ENCODE measurements at places on chromosomes 1 and 21. TPM values are rescaled to one million over a fixed set of nuclear protein-coding genes. Genes with fewer than 3 reads are reported as not detected.

DNA sequence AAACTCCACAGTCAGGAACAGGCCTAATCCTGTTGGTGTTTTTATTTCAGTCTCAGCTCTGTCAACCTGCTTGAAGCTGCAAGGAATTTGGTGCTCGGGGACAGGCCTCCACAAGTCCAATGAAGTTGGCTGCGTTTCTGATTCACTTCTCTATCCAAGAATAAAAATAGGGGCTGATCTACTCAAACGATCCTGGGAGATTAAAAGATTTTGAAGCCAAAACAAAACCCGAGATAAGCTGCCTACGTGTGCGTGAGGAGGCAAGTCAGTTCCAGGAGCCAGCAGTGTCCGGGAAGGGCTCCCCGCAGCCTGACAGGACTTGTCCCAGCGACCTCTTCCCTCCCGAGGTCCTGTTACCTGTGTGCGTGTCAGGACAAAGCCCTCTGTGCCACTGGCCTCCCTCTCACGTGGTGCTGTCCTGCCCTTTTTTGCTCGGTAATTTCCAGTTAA lies 98.0 kb downstream of the ETS2 start:
- no peak overlapping the region for H3K27ac ChIP-seq
- DNase-seq: no peak
- H3K27me3 ChIP-seq: no peaks in the 10 kb centered on the region
- no peaks in the 10 kb centered on the region for H3K36me3 ChIP-seq

- H3K4me3 ChIP-seq: no peak overlapping the region
- H3K27ac ChIP-seq: peak overlapping the region; percentile 82
- H3K4me1 ChIP-seq: peaks cover 2% of the 10 kb centered on the region
- peak; percentile 96 for DNase-seq
- no peaks in the 10 kb centered on the region for H3K36me3 ChIP-seq
- no peaks in the 10 kb centered on the region for H3K27me3 ChIP-seq
These were observed 86.2 kb downstream of the NGF start for GRCh38 chr1:115251856-115252255.

DNA sequence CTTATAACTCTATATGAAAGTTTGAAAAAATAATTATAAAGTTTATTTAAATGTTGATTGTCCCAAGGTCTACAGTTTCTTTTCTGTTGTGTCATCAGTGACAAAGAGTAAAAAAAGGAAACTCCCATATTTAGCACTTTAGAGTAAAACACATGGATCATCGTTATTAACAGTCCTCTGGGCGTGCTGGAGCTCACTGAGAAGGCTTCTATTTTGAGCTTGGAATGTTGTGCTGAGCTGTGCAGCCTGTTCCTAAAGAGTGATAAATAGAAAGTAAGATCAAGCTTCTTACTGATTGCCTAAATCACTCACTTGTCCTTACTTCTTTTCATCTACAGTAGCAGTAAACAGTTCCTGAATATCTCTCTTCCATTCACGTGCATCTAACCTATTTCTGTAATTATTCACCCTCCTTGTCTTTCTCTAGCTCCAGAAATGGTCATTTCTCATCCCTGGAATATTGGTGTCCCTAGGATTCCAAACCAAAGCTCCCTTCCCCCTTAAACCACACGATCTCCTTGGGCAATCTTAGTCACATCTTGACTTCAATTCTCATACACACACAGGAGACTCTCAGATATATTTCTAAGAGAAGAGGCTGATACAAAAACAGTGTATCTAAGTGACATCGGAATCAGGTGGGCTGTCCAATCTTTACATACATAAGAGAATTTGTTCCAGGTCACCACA lies 11.9 kb downstream of the GBP5 start:
- H3K4me3 ChIP-seq: no peak overlapping the region
- no peaks in the 10 kb centered on the region for H3K36me3 ChIP-seq
- no peaks in the 10 kb centered on the region for H3K4me1 ChIP-seq
- no peak overlapping the region for H3K27ac ChIP-seq
- no peak for DNase-seq
- H3K27me3 ChIP-seq: no peaks in the 10 kb centered on the region

DNA sequence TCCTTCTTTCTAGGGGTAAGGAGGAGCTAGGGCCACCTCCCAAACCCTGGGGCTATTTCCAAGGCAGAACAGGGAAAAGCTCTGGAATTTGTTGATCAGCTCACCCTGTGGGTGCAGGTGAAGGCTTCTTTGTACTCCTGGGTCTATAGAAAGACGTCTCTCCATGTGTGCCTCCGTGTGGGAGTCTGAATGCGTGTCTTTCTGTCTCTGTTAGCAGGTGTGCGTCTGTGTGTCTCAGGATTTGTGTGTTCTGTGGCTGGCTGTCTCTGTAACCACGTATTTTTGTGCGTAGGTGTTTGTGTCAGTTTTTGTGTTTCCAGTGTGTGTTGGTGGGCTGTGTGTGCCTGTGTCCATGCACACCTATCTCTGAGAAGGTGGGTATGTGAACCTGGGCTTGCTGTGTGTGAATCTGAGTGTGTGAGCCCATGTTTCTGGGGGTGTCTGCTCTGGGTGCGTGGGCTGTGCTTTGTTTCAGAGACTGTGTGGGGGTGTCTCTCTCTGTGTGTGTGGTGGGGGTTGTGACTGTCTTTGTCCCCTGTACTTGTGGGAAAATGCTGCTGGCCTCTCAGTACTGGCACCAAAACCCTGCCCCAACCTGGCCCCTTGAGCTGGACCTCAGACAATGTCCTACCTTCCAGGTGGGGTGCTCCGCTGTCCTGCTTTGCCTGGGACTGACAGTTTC lies 12.7 kb upstream of the ETV3L start:
- H3K4me3 ChIP-seq: no peak overlapping the region
- peaks cover 16% of the 10 kb centered on the region for H3K27me3 ChIP-seq
- no peak for DNase-seq
- no peak overlapping the region for H3K27ac ChIP-seq
- no peaks in the 10 kb centered on the region for H3K36me3 ChIP-seq
- no peaks in the 10 kb centered on the region for H3K4me1 ChIP-seq

DNA sequence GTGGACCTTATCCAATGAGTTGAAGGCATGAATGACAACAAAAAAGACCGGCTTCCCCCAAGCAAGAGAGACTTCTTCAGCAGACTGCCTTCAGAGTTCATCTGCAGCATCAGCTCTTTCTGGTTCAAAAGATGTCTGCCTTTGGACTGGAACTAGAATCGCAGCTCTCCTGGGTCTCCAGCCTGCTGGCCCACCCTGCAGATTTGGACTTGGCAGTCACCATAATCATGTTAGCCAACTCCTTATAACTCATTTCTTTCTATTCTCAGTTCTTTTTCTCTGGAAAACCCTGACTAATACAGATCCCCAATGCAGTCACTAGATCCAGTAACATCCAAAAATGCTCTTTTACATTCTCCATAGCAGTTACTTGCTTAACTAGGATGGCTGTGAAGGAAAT lies 89.2 kb upstream of the MARK1 start:
- no peaks in the 10 kb centered on the region for H3K4me1 ChIP-seq
- no peaks in the 10 kb centered on the region for H3K27me3 ChIP-seq
- no peak for DNase-seq
- H3K27ac ChIP-seq: no peak overlapping the region

GRCh38 chr1:44512313-44512885 lies 107.3 kb downstream of the RNF220 start:
- H3K4me1 ChIP-seq: no peaks in the 10 kb centered on the region
- peaks cover 60% of the 10 kb centered on the region for H3K27me3 ChIP-seq
- no peaks in the 10 kb centered on the region for H3K36me3 ChIP-seq
- H3K4me3 ChIP-seq: no peak overlapping the region
- no peak overlapping the region for H3K27ac ChIP-seq

DNA sequence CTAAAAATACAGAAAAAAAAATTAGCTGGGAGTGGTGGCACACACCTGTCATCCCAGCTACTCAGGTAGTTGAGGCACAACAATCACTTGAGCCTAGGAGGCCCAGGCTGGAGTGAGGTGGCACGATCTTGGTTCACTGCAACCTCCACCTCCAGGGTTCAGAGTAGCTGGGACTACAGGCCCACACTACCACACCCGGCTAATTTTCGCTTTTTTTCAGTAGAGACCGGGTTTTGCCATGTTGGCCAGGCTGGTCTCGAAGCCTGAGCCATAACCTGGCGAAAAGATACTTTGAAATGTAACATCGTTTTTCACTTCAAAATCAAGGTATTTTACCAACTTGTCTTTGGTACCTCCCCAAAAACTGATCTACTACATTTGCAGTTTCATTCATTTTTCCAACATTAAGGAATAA lies 6.1 kb downstream of the GAS5 start:
- H3K27me3 ChIP-seq: no peaks in the 10 kb centered on the region
- peaks cover 5% of the 10 kb centered on the region for H3K4me1 ChIP-seq
- DNase-seq: no peak
- peaks cover 44% of the 10 kb centered on the region for H3K36me3 ChIP-seq

DNA sequence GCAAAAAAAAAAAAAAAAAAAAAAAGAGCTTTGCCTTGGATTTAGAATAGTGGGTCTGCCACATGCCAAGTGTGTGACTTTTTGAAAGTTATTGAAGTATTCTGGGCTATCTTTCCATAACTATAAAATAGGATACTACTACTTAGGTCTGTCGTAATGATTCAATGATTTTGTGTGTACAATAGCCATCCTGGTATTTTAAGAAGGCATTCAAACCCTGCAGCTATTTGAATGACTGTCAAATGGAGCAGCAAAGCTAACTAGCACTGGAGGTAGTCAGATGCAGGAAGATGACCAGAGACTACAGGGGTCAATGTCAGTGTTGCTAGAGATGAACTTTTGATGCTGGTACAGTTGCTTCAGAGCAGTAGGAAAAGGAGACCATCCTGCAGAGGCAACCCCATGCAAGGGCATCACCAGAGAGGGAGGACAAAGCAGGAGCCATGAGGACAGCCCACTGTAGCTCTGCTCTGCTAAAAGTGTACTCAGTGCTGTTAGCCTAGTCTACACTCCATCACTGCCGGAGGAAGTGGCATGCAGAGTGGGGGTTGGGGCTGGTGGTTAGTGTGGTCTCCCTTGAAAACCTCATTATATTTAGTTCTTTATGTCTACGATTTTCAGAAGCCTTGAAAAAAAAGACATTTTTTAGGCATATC lies 29.0 kb downstream of the DUSP10 start:
- H3K4me1 ChIP-seq: peaks cover 43% of the 10 kb centered on the region
- no peak overlapping the region for H3K4me3 ChIP-seq
- H3K27me3 ChIP-seq: no peaks in the 10 kb centered on the region

- no peaks in the 10 kb centered on the region for H3K27me3 ChIP-seq
- H3K4me3 ChIP-seq: no peak overlapping the region
- H3K4me1 ChIP-seq: no peaks in the 10 kb centered on the region
- no peaks in the 10 kb centered on the region for H3K36me3 ChIP-seq
These were observed 901.2 kb downstream of the TTLL7 start for GRCh38 chr1:83097715-83098114.

DNA sequence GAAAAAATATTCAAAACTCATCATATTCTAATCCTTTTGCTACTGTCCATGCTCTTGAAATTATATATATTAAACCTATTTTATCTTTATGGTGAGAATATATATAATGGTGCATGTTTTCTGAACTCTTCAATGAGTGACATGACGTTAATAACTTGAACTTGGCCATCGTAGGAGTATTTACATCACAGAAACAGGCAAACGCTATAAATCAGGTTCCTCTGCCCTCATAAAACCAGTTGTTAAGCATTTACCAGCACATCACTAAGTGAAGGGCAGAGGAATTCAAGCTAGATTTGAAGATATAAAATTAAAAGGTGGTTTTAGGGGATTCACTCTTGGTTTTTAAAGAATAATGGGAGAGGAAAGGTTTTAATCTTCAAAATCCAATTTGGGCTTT lies 20.5 kb downstream of the NID1 start:
- no peak overlapping the region for H3K4me3 ChIP-seq
- H3K4me1 ChIP-seq: peaks cover 3% of the 10 kb centered on the region
- no peak overlapping the region for H3K27ac ChIP-seq
- peaks cover 39% of the 10 kb centered on the region for H3K36me3 ChIP-seq
- no peak for DNase-seq
- no peaks in the 10 kb centered on the region for H3K27me3 ChIP-seq

- no peaks in the 10 kb centered on the region for H3K4me1 ChIP-seq
- H3K4me3 ChIP-seq: no peak overlapping the region
- DNase-seq: no peak
- no peak overlapping the region for H3K27ac ChIP-seq
- H3K36me3 ChIP-seq: peaks cover 42% of the 10 kb centered on the region
- no peaks in the 10 kb centered on the region for H3K27me3 ChIP-seq
These were observed 12.8 kb downstream of the ZDHHC18 start for GRCh38 chr1:26839339-26839722.

DNA sequence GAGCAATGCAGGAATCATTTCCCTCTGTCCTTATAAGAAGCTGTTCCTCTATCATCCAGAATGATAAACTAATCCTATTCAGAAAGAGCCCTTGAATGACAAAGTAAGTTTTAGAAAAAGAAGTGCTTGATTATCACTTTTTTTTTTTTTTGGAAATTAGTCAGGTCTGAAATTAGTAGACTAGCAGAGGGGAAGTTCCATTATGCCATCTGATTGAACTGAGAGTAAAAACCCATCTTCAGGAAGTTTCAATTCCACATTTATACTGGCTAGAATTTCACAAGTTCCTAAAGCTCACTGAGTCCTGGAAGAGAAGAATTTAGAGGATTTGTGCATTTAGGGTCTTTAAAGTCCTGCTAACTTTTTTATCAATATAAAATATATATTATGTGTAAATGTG lies 128.8 kb upstream of the COA6 start:
- no peaks in the 10 kb centered on the region for H3K4me1 ChIP-seq
- H3K27me3 ChIP-seq: no peaks in the 10 kb centered on the region
- no peak overlapping the region for H3K27ac ChIP-seq
- H3K4me3 ChIP-seq: no peak overlapping the region

- H3K4me1 ChIP-seq: peaks cover 18% of the 10 kb centered on the region
- peak; percentile 50 for DNase-seq
- H3K36me3 ChIP-seq: no peaks in the 10 kb centered on the region
- H3K27me3 ChIP-seq: no peaks in the 10 kb centered on the region
- no peak overlapping the region for H3K27ac ChIP-seq
- H3K4me3 ChIP-seq: no peak overlapping the region
These were observed 8.0 kb upstream of the MACF1 start for GRCh38 chr1:39196244-39197215.

DNA sequence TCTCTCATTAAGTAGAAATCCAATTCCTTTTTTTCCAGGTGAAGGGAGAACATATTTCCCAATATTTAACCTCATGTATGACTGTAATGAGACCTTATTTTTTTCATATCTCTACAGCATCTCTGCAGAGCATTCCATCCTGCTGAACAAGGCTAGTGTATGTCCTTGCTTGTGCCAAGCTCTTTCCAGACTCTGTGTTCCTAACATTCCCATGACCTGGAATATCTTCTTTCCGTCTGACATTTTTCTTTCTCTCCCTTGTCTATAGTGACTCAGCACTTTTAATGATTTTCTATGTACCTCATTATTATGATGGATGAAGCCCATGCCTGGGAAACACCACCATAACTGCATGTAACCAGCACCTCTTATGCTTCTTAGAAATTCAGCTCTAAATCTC lies 278.3 kb upstream of the NRIP1 start:
- H3K4me1 ChIP-seq: no peaks in the 10 kb centered on the region
- H3K36me3 ChIP-seq: no peaks in the 10 kb centered on the region
- no peak for DNase-seq

GRCh38 chr1:210144736-210145135 lies 87.9 kb upstream of the SERTAD4 start:
- no peak overlapping the region for H3K4me3 ChIP-seq
- no peaks in the 10 kb centered on the region for H3K27me3 ChIP-seq
- H3K4me1 ChIP-seq: no peaks in the 10 kb centered on the region
- no peak for DNase-seq
- H3K27ac ChIP-seq: no peak overlapping the region

GRCh38 chr1:38044221-38045215 lies 2.1 kb downstream of the POU3F1 start:
- no peaks in the 10 kb centered on the region for H3K4me1 ChIP-seq
- no peaks in the 10 kb centered on the region for H3K36me3 ChIP-seq
- no peak overlapping the region for H3K27ac ChIP-seq
- no peak for DNase-seq

Gene CFHR2
- not detected for total RNA-seq

Gene ADORA1
- under 0.01 TPM for total RNA-seq

Gene FCRLA
- total RNA-seq: 0.36 TPM

Gene KRTAP19-3
- not detected for total RNA-seq

Gene SLC22A15
- total RNA-seq: under 0.01 TPM

Gene GBP1
- 108 TPM for total RNA-seq

Gene HCRTR1
- not detected for total RNA-seq

Gene ALX3
- total RNA-seq: not detected

Gene B3GALNT2
- total RNA-seq: 39.4 TPM
